T follicular helper cell (primary cell): ENCODE measurements at places on chromosomes 1 and 21.

DNA sequence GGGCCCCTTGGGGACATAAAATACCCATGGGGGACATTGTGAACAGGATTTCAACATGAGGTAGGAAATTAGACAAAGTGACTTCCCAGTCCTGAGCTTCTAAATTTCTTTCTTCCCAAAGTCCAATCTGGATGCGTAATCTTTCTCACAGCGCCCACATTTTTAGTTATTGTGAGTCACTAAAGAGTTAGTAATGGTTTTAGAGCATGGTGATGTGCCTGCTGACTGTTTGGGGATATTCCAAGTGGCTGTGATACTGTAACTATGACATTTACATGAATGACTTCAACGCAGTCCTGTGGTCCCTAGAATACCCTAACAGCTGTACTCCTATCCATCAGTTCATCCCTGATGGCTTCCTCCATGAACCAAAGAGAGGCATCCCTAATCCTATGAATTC, 224.0 kb upstream of the COA6 start:
- no peak for DNase-seq

DNA sequence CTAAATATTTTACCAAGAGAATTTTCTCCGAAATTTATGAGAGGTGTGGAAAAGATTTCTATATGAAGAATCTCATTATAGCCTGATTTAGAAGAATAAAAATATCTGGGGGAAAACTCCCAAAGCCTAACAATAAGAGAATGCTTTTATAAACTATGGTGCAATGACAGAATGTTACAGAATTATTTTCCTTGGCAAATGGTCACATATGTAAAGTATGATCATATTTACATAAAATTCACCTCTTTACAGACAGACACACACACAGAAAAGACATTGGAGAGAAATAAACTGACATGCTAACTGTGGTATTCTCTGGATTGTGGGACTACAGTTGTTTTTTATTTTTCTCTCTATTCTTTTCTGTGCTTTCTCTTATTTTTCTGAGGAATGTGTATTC, 226.3 kb upstream of the USP24 start:
- DNase-seq, result no peak

- no peak for DNase-seq
These were observed 41.7 kb upstream of the GPR153 start for GRCh38 chr1:6302568-6302967.

DNA sequence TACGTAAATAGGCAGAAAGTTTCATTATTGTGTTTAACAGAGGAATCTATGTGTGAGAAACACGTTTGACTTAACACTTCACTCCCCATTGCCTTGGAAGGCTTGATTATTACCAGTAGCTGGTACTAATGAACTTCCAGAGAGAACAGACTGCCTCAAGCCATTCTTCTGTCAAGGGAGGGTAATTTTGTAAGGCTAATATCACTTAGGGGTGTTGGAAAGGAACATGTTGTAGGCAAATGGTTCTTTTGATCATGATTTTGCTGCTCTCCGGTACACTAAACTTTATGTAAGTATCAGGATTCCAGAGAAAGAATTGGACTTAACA, 1.8 kb downstream of the LAMC1 start:
- DNase-seq, result no peak

GRCh38 chr1:157400766-157401165, 151.5 kb downstream of the FCRL5 start:
- no peak for DNase-seq

DNA sequence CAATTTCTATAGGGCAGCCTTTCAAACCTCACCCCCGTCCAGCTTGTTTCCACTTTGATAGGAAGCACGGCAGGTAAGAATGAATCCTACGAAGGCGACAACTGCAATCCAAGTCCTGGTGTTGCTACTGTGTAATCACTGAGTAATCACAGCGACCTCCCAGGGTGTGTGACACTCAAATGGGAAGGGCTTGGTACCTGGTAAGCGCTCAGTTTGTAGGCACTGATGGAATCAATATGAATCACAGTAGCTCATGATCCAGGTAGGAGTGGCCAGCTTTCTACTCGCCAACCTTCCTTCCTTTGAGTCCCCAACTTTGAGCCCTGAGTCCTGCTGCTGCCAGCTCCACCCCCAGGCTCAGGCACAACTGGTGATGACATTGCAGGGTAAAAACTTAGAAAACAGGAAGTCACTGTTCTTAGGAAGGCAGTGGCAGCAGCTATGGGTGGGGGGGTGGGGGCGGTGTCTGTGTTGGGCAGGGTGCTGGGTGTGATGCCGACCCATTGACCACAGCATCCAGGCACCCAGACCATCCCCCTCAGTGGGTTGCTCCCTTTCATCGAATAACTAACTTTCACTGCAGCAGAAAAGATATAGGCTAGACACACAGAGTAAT, 70.7 kb downstream of the CD247 start:
- DNase-seq, result peak; percentile 65

DNA sequence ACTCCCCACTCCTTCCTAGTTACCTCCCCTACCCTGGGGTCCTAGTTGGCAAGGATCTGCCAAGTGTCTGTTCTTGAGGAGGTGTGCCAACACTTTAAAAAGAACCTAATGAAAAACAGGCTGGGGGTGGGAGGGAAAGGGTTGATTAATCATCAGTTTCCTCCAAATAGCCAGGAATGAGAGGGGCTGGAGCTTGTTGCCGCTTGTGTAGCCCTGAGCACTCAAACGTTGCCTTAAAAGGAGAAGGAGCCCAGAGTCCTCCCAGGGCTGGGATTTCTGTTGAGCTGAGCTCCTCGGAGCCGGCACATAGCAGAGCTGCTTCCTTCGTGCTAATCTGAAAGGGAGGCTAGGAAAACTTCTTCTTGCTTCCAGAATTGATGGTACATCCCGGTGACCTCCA, 15.9 kb downstream of the SHISA4 start:
- no peak for DNase-seq

DNA sequence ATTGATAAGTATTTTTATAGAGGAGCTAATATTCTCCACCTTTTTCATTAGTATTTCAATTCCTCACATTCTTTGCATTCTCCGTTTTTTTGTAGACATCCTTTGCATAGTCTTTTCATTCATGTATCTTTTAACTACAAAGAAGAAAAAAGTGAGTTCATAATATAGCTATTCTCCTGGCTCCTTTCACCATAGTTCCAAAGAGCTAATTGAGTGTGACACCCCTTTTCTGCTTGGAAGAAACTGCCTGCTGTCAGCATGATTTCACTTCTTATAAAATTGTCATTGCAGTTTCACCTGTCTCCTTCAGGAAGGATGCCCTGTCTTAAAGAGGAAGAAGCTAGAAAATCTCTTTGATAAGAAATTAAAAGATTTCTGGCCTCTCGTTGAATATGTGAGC, 991.1 kb downstream of the KCNT2 start:
- no peak for DNase-seq

- DNase-seq, result no peak
These were observed 217.7 kb downstream of the CRB1 start for GRCh38 chr1:197485790-197486189.

DNA sequence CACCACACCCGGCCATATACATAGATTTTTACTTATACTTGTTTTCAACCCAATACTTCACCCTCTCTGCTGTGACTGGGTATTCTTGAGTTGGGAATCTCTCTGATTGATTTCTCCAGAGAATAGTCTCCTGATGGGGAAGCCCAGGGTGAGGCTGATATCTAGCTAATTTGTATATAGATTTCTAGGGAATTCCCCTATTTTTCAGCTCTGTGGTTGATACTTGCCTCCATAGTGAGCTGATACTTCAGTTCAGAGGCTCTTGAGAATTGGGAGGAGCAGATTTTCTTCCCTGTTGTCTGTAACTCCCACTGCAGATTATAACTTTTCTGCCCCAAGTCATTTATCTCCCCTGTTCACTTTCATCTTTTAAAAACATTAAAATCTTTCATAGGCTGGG, 14.5 kb upstream of the SH3BGRL3 start:
- no peak for DNase-seq

GRCh38 chr1:197144570-197145325, 1.7 kb downstream of the ASPM start:
- DNase-seq, result no peak

GRCh38 chr1:55580845-55581332, 365.7 kb upstream of the USP24 start:
- no peak for DNase-seq

GRCh38 chr21:39660191-39660980, 47.6 kb downstream of the B3GALT5 start:
- no peak for DNase-seq
